NCI-H774 (cell line): ENCODE measurements at places on chromosomes 4 and X.

- no peak for DNase-seq
Measured at GRCh38 chrX:38262715-38263620, 42.3 kb upstream of the SRPX start.

GRCh38 chrX:17787557-17787956, 50.3 kb downstream of the SCML1 start:
- no peak for DNase-seq

DNA sequence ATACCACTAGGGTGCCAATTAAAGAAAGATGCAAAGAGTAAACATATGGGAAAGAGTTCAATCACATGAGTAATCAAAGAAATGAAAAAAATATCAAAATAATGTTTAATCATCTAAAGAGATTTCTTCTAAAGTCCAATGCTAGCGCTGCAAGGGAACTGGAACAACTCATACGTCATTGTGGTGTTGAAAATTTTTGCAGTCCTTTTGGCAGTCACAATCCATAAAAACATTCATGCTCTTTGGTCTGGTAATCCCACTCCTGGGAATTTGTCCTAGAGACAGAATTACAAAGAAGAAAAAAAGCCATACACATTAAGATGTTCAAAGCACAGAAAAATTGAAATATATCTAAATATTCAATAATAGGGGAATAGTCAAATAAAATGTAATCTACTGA, 4.6 kb downstream of the P2RY4 start:
- DNase-seq: no peak

DNA sequence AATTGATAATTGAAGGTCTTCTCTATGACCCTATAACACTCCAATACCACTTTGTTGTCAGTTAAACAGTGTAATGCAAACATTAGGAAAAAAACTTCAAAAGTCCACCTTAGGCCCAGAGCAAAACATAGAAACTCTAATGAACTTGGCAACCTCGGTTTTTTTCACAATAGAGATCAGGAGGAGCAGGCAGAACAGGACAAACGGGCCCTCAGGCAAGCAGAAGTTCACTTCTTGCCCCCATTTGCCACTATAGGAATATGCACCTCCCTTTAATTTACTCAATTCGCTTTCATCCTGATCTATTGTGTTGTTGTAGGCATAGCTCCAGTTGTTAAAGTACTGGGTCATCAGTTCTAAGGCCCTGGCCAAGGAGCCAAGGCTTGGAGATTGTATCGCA, 18.2 kb downstream of the ACOX3 start:
- DNase-seq: no peak

- DNase-seq: no peak
Measured at GRCh38 chr4:95027905-95028618, 270.3 kb downstream of the BMPR1B start.

- DNase-seq: no peak
Measured at GRCh38 chrX:17960891-17961290, 99.8 kb upstream of the RAI2 start.

DNA sequence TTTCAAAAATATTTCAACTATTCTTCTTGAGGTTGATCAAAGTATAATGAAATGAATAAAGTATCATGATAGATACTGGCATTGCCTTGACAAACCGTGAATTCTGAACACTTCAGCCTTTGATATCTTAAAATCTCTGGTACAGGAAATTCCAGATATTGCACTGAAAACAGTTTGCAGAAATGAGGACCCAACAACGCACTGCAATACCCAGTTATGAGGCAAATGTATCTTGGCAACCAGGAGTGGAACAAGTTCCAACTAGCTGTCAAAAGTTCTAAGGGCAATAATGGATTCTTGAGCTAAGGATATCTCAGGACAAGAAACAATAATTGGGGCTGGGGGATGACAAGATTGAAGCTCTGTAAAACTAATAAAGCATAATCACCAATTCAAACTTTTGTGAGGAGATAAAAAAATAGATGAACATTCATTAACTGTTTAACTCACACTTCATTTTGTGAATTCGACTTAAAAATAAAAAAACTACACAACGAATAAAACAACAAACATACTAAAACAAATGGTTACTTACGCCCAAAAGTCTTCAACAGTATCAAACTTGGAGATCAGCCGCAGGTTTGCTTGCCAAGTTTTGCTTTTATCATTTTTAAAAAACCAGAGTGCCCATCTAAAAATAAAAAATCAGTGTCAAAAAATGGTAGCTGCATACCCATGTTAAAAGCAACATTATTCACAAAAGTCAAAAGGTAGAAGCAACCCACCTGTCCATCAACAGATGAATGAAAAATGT, 38.1 kb downstream of the EIF4E start:
- no peak for DNase-seq

- DNase-seq: no peak
Measured at GRCh38 chr4:139834981-139835391, 169.4 kb downstream of the MGST2 start.
